Activated CD4-positive, alpha-beta T cell treated with anti-CD3 and anti-CD28 coated beads, Interleukin-2, amount 50 U/mL, for 4 hours (primary cell): ENCODE measurements at places on chromosomes 7 and 10.

DNA sequence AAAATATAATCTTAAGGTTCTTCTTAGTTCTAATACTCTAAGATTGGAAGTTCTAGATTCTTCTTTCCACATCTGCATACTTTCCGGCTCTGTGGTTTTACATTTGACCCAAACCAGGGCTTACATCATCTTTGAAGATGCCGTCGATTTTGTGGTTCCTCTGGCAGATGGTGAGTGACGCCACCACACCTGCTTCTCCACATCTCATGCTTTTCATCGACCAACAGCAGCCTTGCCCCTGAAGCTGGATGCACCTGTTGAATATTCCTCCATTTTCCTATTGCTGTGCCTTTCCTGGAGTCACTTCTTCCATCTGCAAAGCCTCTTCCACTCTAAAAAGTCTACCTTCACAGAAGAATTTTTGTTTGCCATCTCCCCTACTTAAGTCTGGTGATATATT lies 121.3 kb downstream of the PRKCQ start:
- no peak for DNase-seq

GRCh38 chr10:77501152-77501845 lies 136.3 kb downstream of the KCNMA1 start:
- no peak for DNase-seq

GRCh38 chr10:128054163-128054970 lies 71.9 kb downstream of the MKI67 start:
- no peak for DNase-seq

DNA sequence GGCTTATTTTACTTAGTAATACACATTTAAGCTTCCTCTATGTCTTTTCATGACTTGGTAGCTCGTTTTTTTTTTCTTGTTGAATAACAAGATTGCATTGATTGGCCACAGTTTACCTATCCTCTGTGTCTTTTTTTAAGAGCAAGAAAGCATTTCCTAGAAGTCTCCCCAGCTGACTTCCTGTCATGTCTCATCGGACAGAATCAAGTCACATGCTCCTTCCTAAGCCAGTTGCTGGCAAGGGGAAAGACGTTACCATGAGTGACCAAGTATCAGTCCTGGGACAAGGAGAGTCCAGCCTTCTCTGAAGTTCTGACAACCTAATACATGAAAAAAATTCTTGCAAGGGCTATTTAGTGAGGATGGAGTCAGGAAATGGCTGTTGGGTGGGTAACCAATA lies 24.9 kb upstream of the SFRP5 start:
- DNase-seq = no peak

- no peak for DNase-seq
These were observed 51.9 kb downstream of the DENND11 start for GRCh38 chr7:141649865-141650634.

DNA sequence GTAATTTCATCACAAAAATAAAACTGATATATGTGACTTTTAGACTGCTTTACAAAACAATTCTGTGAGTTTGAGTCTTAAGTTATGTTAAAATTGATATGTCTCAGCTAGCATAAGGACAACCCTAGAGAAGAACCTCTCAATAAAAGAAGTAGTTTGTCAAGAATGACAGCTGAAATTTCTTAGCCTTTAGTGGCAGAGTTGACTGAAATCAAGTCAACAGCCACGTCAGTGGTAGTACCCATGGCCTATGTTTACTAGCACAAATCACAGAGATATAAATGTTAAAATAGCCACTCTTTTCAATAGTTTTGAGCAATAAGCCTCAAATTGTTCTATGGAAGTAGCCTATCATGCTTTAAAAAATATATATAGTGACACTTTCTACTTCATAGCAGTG lies 138.9 kb upstream of the FERD3L start:
- DNase-seq = no peak

DNA sequence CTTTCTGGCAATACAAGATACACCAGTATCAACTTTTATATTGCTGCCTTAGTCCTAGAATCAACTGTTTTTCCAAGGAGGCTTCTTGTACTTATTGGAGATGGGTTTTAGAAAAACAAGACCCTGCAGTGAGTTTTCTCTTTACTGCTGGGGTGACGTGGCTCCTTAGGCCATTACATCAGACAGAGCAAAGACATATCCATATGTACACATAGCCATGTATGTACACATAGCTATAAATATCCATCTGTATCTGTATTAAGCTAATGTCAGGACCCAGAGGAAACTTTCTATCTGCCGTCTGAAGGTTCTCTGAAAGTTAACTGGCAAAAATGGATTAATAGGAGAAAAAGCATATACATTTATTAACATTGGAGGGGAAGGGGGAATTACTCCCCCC lies 607.4 kb downstream of the POM121L12 start:
- DNase-seq = no peak

DNA sequence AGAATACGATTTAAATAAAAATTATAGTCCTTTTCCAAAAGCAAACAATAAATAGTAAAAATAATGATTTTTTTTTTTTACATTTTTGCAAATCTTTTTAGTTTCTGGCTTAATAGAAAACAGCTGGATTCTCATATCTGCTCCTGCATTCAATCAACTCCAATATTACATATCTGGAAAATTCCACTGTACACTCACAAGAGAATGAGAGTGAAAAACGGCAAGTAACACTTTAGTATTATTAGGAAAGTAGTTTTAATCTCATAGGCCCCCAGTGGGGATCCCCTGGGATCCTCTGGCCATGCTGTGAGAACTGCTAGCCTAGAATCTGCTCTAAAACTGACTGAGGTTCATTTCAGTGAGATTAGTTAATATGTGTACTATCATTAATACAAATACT lies 128.6 kb upstream of the LRRN3 start:
- DNase-seq = no peak

- DNase-seq = no peak
These were observed 51.2 kb downstream of the PDK4 start for GRCh38 chr7:95545007-95545615.

DNA sequence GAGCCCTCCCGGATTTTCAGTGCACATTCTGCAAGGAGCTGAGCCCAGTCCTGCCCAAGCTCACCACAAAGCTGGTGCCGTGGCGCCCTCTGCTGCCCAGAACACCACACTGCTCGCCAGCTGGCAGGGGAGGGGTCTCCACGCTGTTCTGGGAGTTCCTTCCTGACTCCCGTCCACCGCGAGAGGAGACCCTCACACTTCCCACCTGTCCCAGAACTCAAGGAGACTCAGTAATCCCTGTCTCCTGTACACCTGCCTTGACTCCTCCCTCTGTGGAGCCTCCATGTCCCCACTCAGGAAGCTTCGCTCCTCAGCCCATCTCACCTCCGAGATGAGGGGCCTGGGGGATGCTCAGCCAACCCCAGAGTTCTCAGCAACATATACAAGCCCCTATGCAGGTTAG lies 11.3 kb downstream of the C10orf105 start:
- DNase-seq = peak; percentile 64

DNA sequence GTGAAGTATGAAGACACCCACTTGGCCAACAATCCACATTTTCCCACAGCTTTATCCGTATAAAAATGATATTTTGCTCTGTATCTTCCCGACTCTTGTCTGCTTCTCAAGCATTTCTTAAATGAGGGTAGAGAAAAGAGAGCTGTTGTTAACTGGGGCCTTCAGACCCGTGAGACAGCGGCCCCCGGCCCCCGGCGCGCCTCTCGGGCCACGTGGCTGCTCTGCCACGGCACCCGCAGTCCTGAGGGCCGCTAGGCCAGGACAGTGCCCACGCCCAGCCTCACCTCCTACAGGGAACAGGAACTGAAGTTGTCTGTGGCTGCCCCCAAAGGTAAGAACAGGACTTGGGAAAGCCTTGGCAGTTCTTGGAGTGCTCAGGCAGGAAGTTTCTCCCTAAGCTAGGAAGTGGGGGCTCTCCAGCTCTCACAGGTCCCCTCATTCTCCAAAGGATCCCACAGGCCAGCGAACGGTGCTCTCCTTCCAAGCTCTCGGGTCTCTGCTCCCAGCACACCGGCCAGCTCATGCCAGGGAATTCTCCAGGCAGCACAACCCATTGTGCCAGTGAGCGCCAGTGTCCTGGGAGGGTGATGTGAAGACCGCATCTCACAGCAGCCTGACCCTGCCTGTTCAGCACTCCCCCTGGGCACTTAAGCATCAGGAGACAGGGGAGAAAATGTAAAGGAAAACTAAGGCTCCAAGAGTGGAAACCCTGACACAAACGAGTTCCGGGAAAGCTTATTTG lies 230.3 kb upstream of the PFKP start:
- no peak for DNase-seq

DNA sequence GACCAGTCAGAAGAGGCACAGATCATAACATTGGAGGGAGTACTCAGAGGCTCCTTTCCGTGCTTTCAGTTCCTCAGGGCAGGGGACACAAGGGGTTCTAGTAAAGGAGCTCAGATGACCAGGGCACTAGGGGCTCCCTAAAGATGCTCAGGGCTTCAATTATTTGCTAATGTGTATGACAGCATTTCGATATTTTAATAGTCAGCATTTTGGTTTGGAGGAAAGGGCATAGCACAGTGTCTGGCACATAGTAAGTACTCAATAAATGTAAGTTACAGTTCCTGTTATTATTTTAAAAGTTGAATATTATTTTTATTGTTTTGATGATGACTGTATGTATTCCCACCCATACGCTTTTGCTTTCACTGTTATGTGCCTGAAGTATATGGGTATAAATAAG lies 260.0 kb downstream of the REEP3 start:
- DNase-seq = no peak

DNA sequence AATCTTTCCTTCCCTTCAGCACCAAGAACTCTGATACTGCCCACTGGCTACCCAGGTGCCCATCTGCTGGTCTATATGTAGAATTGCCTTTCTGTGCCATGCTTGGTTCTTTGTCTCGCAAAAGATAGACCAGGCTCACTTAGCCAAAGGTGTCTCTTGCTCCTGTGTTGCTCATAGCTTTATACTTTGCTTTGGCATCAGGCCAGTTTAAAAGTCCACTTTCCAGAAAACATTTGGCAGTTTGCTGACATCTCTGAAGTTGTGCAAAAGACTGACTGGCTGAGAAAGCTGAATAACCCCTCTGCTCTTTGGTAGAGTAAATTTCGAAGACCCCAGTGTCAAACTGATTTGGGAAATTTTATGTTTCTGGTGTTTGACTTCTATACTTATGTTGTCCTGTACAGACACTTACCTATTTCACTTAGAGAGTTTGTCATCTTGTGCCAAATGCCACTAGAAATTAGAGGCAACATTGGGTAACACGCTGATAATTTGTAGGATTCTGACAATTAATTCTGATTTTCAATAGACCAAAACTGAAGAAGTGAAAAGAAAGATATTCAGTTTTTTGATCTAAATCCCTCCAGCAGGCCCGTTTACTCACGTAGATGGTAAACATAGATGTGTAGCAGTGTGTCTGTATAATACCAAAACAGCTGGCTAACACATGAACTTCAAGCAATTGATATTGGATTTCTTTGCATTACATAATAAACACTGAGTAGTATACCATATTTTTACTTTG lies 91.1 kb downstream of the CPED1 start:
- DNase-seq = no peak

DNA sequence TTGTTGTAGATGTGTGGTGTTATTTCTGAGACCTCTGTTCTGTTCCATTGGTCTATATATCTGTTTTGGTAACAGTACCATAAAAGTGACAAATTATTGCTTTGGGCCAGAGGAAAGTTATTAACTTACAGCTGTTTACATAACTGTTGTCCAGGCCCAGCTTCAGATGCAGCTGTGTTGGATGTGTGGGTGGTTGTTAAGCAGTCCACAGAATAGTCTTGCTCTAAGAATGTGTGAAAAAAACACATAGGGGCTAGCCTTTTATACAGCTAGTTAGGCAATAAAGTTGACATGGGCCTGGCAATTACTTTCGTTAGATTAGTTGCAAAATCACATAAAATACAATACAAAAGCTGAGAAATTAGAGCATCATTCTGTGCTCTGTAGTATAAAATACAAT lies 31.9 kb downstream of the DLD start:
- no peak for DNase-seq

- no peak for DNase-seq
These were observed 76.4 kb downstream of the WDR37 start for GRCh38 chr10:1132584-1132983.

- DNase-seq = no peak
These were observed 198.6 kb upstream of the BMPER start for GRCh38 chr7:33706771-33707200.

GRCh38 chr10:7546385-7546967 lies 120.3 kb downstream of the ITIH5 start:
- no peak for DNase-seq

DNA sequence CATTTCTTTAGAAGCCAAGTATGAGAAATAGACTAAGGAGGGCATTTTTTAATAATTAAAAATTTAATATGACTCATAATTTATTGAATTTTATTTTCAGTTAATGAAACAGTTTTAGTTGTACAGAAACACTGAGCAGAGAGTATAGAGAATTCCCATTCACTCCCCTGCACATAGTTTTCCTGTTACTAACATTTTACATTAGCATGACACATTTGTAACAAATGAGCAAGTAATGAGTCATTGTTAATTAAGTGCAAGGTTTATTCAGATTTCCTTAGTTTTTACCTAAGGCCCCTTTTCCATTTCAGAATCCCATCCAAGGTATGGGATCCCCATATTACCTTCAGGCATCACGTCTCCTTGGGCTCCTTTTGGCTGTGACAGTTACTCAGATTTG lies 271.5 kb upstream of the FZD8 start:
- no peak for DNase-seq

GRCh38 chr10:101558671-101559595 lies 29.1 kb downstream of the POLL start:
- no peak for DNase-seq

DNA sequence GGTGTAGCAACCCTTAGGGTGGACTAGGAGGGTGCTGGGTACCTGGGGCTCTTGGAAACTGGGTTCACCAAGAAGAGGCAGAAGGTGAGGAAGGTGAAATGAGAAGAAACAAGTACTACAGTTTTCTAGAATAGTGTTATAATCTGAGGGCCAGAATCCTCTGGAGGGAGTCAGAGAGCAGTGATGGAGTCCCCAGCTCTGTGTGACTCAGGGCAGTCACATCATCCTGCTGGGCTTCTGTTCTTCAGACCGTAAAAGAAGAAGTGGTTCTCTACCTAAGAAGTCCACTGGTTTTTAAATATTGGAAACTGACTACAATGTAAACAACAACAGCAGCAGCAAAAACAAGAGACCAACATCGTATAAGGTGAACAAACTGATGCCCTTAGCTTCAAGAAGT lies 197.3 kb downstream of the PRPF18 start:
- peak; percentile 22 for DNase-seq

DNA sequence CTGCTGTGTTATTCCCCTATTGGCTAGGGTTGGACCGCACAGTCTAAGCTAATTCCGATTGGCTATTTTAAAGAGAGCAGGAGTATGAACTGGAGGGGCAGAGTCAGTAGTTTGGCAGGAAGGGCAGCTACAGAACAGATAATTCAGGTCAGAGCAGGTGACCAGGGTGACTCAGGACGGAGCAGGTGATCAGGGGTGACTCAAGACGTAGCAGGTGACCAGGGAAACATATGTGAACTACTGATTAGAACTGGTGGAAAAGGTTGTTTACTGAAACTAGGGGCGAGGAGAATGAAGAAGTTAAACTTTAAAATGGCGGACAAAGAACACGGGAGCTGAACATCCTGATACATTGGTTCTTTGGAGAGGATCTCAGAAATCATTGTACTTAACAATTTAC lies 102.3 kb downstream of the CCDC7 start:
- DNase-seq = no peak

GRCh38 chr7:11120068-11120664 lies 146.5 kb downstream of the PHF14 start:
- no peak for DNase-seq

- peak; percentile 6 for DNase-seq
These were observed 129.8 kb downstream of the FRMD4A start for GRCh38 chr10:14200698-14201544.
